ENCODE measurements at places on chromosomes 6 and 20.

DNA sequence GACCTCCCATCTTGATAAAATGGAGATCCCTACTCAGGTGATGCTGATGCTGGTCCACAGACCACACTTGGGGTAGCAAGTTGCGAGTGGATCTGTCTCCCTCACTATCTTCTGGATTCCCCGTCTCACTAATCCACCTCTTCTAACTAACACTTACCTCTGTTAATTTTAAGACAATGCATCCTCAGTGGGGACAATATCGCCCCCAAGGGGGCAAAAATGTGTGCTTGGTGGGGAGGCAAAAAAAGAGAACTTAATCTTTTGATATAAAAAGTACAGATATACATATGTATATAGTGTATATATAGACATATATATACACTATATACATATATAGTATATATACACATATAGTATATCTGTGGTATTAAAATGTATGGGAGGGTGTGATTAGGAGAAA, 4.3 kb downstream of the LRFN2 start:
- no peak for DNase-seq

DNA sequence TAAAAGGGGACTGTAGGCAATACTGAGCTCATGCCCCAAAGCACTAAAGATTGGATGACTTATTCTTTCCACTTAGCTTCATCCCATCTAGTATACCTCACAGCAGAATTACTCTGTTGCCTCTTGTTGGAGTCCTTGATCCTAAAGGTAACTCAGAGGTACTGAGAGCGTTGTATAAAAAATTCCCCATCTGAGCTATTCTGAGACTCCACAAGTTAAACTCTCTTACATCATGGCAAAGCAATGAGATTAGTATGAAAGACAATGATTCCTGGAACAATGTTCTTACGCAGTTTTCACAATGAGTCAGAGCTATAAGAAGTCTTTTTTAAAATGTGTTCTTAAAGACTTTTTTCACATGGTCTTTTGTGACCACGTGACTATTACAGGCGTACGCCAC, 370.1 kb downstream of the ADGRB3 start:
- DNase-seq: no peak

GRCh38 chr6:524803-525202, 132.1 kb downstream of the HUS1B start:
- no peak for DNase-seq

- DNase-seq: no peak
Observed at GRCh38 chr6:15343490-15344191, 97.8 kb downstream of the JARID2 start.

- peak; percentile 60 for DNase-seq
Observed at GRCh38 chr6:37691904-37692806, 5.5 kb downstream of the MDGA1 start.

DNA sequence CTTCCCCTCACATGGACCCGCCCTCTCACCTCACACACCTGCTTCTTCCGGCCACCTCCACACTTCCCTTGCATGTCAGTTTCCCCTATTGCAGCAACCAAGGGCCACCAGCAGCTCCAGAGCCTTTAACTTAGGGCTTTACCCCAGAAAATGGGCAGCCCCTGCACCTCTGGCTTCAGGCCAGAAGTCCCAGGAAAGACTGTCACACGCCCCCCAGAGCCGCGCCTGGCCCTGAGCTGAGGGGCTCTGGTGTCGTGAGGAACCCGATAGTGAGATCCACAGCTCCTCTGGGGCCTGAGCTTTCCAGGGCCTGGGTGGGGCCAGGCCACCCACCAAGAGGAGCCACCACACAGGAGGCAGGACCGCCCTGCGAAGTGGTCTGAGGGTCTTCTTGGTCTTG, 182.4 kb downstream of the DLL1 start:
- DNase-seq: no peak

DNA sequence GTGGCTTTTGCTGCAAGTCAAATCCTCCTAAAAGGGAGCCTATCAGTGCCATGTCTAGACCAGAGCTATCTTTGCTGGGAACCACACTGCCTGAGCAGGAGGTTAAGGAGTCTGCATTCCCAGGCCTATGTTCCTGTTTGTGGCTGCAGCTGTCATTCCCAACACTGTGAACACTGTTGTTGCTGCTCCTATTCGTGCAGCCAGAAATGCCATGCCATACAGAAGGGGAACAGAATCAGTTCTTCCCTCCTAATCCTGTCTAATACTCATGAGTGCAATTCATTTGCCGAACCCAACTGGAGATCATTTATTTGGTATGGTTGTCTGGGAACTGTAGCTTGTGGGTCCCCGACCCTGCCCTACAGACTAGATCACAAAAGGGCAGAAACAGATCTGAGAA, 406.5 kb upstream of the GJE1 start:
- no peak for DNase-seq

DNA sequence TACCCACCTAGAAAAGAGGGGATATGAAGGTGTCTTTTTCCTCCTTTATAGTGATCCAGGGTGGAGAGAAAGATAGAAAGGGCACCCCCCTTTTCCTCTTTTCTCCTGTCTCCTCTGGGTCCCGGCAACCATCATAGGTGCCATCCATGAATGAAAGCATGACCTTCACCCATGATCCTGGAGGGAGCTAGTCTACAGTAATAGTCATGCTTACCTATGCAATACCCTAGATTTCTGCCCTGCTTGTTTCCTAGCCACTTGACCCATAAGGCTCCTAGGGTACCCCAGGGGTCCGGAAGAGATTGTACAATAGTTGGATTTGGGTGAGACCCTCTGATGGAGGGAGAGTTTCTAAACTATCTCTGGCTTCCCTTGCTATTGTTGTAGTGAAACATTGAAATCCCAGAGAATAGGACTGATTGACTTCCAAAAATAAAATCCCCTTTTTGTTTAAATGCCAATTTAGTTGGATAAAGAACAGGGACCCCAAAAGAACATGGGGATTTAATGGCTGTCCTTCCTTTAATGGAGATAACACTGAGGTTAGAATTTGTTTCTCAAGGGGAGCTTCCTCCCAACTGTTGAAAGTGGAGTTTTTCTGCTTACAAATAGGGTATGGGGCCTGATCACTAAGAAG, 366.8 kb upstream of the KHDRBS2 start:
- no peak for DNase-seq

DNA sequence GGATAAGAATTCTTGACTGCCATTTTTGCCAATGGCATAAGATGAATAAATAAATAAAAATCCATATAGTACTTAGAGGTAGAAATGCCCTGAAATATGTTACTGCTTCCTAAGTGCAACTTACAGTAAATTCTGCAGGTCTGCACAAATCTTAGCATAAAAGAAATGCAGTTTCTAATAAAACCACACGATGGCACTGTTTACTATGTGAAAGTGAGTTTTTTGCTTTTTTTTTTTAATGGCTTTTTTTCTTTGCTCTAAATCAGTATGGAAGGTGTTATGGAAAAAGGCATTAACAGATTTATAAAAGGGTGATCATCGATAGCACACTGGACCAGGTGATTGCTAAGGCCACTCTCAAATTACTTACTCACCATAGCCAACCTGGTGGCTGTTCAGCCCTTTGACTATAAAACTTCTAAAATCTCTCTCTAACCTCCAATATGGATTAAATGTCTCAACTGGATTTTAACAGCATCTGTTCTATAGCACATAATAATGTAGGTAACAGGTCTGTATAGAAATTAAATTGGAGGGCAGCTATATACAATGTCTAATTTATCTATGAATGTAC, 45.8 kb downstream of the AHI1 start:
- no peak for DNase-seq

DNA sequence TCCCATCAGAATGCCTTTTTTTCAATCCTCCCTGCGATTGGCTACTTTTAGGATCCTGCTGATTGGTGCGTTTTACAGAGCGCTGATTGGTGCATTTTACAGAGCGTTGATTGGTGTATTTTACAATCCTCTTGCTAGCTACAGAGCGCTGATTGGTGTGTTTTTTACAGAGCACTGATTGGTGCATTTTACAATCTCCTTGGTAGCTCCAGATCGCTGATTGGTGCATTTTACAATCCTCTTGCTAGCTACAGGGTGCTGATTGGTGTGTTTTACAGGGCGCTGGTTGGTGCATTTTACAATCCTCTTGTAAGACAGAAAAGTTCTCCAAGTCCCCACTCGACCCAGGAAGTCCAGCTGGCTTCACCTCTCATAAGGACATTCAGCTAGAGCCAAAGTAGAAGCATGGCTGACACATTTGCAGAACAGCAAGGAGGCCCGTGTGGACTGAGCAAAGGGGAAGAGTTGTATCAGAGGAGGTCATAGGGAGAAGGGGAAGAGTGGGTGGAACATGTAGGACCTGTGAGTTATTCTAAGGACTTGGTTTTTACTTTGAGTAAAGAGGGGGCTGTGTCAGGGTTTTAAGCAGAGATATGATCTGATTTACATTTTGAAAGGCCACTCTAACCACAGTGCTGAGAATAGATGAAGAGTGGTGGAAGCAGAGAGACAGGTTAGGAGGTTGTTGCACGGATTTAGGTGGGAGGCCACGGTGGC, 2.6 kb downstream of the ALDH5A1 start:
- DNase-seq: no peak

DNA sequence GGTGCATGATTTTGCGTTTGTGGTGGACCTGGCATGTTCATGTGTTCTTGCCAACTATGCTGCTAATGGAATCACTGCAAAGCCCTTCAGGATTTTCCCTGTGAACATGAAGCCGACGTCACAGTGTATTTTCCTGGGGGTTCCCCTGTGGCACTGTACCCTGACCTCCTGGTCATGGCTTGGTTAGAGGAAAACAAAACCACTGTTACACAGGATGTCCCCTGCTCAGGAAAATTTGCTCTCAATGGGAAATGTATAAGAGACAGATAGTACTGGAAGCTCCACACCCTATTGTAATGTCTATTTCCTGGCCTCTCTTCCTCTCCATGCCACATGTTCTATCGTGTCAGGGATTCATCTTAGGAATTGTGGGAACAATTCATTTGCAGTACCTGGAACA, 19.7 kb downstream of the TSHZ2 start:
- no peak for DNase-seq

DNA sequence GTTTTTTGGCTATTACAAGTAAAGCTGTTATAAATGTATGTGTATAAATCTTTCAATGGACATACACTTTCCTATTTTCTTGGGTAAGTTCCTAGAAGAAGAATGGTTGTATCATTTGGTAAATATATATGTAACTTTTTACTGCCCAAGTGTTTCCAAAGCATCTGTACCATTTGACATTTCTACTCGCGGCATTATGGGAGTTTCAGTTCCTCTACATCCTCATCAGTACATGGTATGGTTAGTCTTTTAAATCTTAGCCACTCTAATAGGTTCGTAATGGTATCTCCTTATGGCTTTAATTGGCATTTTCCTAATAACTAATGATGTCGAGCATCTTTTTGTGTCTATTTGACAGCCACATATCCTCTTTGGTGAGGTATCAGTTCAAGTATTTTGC, 12.9 kb downstream of the SNPH start:
- DNase-seq: no peak

DNA sequence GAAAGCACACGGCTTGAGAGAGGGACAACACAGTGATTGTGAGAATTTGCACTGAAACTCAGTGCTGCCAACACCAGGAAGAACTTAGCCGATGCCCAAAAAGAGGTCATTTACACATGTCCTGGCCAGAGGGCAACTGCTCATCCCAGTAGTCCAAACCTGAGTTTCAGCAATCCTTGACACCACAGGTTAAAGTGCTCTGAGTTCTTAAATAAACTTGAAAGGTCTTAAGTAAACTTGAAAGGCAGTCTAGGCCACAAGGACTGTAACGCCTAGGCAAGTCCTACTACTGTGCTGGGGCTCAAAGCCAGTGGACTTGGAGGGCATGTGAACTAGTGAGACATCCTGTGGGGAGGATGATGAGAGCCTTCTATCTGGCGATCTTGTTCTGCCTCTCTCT, 14.1 kb downstream of the SNX14 start:
- DNase-seq: no peak

- no peak for DNase-seq
Observed at GRCh38 chr6:50720623-50721022, 7.3 kb downstream of the TFAP2D start.
